ENCODE measurements at places on chromosomes 16 and 17. TPM values are rescaled to one million over a fixed set of nuclear protein-coding genes. Genes with fewer than 3 reads are reported as not detected.

Gene KRT15
- not detected for total RNA-seq

Gene TEX19
- total RNA-seq = 0.10 TPM

Gene OR2C1
- not detected for total RNA-seq

Gene TLCD2
- 0.04 TPM for total RNA-seq

Gene RNF135
- 4.9 TPM for total RNA-seq

Gene TEX14
- 0.14 TPM for total RNA-seq

Gene AOC2
- total RNA-seq = 2.6 TPM

Gene SYNGR3
- 3.5 TPM for total RNA-seq

Gene SKAP1
- total RNA-seq = 54.2 TPM
